Stimulated activated CD4-positive, alpha-beta T cell treated with anti-CD3 and anti-CD28 coated beads, Interleukin-12 subunit alpha, Interleukin-12 subunit beta, amount 100 ng/mL, for 24 hours (primary cell): ENCODE measurements at places on chromosomes 11 and 22.

DNA sequence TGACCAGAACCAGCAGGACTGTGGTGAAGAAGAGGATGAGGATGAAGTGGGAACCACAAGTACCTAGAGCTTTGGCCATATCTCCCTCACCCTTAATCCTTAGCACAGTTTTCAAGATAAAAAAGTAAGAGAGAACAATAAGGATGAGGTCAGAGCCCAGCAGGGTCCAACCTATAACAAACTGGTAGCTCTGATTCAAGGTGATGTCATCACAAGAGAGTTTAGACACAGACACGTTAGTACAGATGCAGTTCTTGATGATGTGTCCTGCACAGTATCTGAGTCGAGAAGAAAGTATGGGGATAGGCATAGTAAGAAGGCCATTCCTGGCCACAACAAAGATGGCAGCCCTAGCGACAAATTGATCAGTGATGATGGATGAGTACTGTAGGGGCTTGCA lies 586 bp downstream of the OR56A5 start:
- no peak for DNase-seq

GRCh38 chr11:115054570-115055538 lies 376.5 kb downstream of the NXPE2 start:
- DNase-seq = no peak

- peak; percentile 42 for DNase-seq
Observed at GRCh38 chr22:33049119-33049729, 9.0 kb downstream of the SYN3 start.

GRCh38 chr11:22581354-22582150 lies 44.1 kb downstream of the FANCF start:
- DNase-seq = no peak

DNA sequence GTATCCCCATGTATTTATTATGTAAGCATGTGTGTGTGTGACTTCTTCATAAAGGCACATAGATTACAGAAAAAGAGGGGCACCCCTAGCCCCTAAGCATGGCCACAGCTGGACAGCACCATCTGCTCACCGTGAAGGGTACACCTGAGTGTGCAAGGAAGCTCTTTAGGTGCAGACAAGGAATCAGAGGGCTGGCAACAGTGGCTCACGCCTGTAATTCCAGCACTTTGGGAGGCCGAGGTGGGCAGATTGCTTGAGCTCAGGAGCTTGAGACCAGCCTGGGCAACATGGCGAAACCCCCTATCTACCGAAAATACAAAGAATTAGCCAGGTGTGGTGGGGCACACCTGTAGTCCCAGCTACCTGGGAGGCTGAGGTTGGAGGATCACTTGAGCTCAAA lies 56.3 kb downstream of the DGCR2 start:
- no peak for DNase-seq

DNA sequence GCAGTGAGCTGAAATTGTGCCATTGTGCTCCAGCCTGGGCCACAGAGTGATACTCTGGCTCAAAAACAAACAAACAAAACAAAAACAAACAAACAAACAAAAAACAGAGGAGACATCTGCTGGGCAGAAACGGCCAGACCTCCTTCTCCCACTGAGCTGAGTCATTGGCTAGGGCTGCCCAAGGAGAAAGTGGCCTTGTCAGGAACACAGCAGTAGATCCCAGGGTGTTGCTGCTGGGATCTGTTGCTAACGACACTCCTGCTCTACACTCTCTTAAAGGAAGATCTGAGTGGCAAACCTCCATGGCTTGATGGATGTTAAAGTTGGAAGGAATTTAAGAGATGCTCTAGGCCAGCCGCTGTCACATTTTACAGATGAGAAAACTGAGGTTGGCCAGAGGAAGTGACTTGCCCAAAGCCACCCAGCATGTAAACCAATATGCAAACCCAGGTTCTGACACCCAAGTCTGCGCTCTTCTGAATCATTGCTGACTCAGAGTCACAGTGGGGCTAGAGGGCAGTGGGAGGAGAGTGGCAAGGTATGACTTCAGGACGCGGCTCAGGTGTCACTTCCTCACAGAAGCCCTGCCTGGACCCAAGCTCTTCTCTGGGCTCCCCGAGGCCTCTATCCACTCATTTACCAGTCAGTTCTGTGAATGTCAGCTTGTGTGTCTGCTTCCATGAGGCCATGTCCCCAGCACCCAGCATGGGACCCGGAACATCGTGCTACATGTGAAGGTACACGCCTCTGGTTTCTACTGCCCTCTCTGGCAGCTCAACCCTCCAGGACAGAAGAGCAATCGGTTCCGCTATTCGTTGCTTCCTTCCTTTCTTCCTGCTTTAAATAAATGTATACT lies 11.3 kb upstream of the GDPD5 start:
- peak; percentile 19 for DNase-seq

DNA sequence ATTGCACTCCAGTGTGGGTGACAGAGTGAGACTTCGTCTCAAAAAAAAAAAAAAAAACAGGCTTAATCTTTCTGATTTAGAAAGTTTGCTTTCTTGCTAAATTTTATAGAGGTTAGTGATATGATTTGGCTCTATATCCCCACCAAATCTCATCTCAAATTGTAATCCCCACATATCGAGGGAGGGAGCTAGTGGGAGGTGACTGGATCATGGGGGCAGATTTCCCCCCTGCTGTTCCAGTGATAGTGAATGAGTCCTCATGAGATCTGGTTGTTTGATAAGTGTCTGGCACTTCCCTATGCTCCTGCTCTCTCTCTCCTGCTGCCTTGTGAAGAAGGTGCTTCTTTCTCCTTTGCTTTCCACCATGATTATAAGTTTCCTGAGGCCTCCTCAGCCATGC lies 90.9 kb downstream of the OSBP2 start:
- DNase-seq = no peak

GRCh38 chr11:8011981-8012444 lies 24.9 kb downstream of the EIF3F start:
- no peak for DNase-seq
